ENCODE measurements at places on chromosomes 3 and 15.

DNA sequence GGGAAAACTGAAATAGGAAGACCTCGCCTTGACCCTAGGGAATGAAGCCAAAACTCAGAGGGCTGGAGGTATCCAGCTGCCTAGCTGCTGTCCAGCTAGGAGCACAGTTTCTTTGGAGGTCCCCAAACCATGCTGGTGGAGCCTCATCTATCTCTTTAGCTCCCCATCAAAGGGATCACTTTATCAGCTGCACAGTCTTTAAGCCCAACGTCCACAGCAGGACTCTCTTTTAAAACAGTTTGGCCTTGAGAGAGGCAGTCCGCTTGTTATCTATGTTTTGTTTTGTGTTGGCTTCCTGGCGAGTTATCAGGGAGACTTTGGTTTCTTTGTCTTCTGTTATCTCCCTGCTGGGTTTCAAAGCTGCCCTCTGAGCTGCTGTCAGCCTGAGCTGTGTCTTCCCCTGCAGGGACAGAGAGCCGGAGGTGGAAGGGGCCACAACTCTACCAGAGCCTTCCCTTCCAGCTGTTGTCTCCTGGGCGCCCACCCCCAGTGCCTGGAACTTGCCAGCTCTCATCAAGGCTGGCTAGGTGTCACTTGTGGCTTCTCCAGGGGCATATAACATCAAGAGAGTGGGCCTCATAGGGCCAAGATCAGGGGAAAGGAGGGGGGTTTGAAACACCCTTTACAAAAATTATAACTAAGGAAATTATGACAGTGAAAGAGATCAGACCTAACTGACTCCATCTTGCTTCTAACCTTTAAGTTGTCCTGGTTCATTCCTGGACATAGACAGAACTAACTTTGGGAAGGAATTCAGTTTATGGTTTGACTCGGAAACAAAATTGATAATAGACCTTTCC is 61.4 kb upstream of the C15orf39 start:
- no peak for DNase-seq

GRCh38 chr15:70826634-70827033 is 27.3 kb downstream of the LARP6 start:
- DNase-seq = peak; percentile 60

DNA sequence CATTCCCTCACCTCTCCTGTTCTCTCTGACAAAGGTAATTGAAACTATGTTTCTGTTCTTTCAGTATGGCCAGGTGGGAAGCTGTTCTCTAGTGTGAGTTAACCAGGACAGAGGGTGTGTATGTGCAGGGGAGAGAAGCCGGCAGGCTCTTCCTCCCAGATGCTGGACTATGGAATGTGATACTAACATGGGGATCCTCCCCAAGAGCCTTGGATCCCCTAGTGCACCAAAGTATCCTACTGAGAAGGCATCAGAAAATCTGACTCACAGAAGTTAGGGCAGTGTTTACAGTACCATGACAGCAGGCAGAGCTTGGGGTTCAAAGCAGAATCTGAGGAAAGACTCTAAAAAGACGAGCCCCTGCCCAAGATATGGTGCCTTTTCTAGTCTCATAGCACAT is 123.1 kb downstream of the APBA2 start:
- peak; percentile 14 for DNase-seq

DNA sequence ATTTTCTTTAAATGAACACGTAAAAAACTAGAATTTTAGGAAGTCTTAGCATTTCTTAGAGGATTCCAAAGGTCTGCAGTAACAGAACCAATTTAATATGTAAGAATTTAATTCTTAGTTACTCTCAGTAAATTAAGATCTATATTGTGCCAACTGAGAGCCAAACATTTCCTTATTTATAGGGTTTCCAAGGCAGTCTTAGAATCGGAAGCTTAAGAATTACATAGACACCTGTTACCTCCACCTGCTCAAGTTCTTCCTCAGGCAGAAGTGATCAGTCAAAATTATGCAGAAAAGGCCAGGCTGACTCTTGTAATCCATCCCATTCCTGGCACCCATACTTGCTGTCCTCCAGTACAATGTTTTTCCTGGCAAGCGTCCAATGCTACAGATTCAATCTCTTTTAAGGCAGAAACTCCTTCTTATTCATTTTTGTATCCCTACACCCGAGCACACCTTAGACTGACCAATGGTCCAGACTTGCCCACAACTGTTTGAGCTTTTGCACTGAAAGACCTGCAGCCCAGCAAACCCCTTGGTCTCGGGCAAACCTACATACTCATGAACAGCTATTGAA is 64.3 kb downstream of the NCEH1 start:
- DNase-seq = peak; percentile 76

DNA sequence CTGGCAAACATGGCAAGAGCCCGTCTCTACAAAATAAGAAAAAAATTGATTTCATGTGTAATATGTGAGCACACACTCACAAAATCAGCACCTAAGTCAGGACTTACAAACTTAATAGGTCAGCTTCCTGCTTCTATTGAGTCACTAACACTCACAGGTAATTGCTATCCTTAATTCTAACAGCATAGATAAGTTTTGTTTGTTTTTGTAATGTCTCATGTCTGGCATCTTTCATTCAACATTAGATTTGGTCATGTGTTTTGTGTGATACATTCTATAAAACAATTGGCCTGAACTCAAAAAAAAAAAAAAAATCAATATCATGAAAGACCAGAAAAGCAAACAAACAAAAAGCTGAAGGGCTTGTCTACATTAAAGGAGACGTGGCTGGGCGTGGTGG is 564.7 kb downstream of the AGBL1 start:
- DNase-seq = no peak

- peak; percentile 95 for DNase-seq
Observed at GRCh38 chr15:40379853-40380252, 2.7 kb upstream of the KNSTRN start.

- no peak for DNase-seq
Observed at GRCh38 chr3:133591271-133591742, 17.8 kb downstream of the CDV3 start.

- DNase-seq = no peak
Observed at GRCh38 chr3:45583021-45583851, 11.3 kb upstream of the LIMD1 start.

DNA sequence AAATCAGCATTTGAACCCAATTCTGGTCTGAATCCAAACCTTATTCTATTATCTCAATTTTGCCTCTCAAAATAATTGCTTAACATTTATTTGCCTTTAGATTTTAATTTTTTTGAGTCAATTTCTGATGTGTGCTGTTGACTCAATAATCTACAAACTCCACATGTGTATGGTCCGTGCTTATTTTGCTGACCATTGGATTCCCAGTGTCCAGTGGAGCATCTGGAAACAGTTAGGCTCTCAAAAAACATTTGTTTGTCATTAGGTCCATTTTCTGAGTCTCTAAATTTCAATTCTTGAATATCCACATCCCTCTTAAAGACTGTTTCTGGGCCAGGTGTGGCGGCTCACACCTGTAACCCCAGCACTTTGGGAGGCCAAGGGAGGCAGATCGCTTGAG is 19.2 kb upstream of the MYZAP start:
- DNase-seq = no peak

GRCh38 chr3:58020783-58021071 is 12.5 kb downstream of the FLNB start:
- no peak for DNase-seq

DNA sequence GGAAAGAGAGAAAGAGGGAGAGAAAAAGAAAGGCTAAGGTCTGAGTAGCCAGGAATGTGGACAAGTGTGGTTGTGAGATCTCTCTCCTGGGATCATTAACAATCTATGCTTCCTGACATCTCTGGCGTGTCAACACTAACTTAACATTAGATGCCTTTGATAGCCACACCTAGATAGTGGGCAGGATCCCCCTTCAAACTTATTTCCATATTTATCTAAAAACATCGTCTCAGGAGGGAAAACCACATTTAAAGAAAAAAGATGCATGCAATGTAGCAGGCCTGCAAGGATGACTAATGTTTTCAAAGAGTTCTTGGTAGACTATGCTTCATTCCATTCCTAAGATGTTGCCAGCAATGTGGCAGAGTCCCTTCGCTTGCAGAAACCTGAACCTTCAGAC is 80.9 kb downstream of the MLH1 start:
- DNase-seq = peak; percentile 66

DNA sequence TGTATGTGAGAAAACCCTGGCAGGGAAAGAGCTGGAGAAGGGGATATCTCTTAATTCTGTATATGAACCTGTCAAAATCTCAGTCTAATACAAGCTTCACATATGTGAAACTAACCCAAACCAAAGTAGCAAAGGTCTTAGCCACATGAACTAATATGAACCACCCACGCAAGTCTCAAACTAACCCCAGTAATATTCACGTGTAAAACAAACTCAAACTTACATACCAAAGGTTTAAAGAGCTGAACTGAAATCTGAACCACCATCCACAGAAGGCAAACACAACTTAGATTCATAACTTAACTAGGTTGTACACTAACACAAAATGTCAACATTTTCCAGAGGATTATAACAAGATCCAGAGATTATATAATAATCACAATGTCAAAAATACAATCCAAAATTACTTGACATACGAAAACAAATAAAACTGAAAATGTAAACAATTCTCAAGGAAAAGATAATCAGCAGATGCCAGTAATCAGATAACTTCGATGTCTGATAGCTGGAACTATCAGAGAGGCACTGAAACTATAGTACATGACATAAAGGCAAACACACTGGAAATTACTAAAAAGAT is 64.1 kb downstream of the VPS13C start:
- no peak for DNase-seq

GRCh38 chr3:140186421-140186920 is 251.5 kb downstream of the CLSTN2 start:
- peak; percentile 79 for DNase-seq

DNA sequence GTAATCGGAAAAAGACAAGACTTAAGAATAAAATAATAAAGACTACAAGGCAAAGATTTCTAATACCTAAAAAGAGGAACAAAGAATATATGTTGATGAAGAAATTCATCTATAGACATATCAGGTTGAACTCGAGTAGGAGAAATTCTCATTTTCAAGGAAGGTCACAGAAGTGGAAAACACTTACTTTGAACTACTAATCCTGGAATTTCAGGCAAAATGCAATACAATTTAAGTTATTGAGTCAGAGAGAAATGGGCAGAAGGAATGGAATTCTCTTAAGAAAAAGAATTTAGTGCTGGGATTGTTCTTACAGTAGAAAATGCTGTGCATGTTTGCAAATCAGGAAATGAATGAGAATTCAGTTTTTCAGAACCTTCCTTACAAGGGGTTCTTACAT is 135.9 kb upstream of the TGFBR2 start:
- no peak for DNase-seq

GRCh38 chr3:137039570-137039969 is 81.8 kb downstream of the IL20RB start:
- no peak for DNase-seq

DNA sequence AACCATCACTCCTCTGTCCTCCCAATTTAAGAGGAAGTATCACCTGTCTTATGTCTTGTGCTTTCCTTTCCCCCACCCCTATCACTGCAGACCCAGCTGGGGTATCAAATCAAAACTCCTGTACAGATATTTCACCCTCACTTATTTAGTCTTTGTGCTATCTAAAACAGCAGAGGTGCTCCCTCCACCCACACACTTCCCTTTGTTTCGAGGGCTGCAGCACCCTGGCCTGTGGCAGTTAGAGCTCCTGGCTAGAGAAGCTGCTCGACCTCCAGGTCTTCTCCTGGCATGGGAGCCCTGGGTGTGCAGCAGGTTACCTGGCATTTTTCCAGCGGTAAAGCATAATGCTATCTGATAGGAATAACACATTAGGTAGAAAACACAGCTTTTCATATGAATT is 181.4 kb upstream of the BCL6 start:
- DNase-seq = no peak

- no peak for DNase-seq
Observed at GRCh38 chr3:77467702-77468625, 428.1 kb downstream of the ROBO2 start.

GRCh38 chr3:28348265-28348628 is 274 bp upstream of the ZCWPW2 start:
- DNase-seq = no peak

DNA sequence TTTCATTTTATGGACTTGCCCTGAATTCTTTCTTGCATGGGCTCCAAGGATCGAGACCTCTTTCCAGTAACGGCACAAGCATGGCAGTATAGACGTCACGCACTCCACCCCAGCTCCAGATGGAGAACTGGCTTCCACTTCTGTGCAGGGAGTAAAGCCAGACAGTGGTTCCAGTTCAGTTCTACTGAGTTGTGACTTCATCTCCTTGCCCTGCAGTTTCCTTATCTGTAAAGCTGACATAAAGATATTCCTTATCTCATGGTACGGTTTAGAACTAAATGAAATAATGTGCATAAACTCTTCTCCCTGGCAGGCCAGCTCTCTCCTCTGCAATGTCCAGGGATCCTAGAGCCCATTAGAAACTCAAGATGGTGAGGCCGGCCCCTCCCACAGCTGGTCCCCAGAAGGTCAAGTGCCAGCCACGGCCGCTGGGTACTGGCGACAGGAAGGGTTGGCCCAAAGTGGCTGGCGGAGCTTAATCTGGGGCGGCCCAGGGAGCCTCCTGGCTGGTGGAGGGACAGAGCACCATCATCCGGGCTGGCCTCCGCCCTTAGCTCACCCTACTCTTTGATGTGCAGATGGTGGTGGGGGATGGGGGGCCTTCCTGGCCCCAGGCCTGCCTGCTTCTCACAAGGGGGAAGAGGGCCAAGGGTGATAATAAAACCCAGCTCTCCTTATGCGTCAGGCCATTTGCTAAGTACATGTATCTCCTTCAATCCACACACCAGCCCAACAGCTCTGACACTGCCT is 7.2 kb downstream of the MESP2 start:
- DNase-seq = no peak

- DNase-seq = no peak
Observed at GRCh38 chr15:29849716-29850115, 27.4 kb upstream of the TJP1 start.

- DNase-seq = no peak
Observed at GRCh38 chr3:56816061-56816460, 14.3 kb upstream of the ARHGEF3 start.

DNA sequence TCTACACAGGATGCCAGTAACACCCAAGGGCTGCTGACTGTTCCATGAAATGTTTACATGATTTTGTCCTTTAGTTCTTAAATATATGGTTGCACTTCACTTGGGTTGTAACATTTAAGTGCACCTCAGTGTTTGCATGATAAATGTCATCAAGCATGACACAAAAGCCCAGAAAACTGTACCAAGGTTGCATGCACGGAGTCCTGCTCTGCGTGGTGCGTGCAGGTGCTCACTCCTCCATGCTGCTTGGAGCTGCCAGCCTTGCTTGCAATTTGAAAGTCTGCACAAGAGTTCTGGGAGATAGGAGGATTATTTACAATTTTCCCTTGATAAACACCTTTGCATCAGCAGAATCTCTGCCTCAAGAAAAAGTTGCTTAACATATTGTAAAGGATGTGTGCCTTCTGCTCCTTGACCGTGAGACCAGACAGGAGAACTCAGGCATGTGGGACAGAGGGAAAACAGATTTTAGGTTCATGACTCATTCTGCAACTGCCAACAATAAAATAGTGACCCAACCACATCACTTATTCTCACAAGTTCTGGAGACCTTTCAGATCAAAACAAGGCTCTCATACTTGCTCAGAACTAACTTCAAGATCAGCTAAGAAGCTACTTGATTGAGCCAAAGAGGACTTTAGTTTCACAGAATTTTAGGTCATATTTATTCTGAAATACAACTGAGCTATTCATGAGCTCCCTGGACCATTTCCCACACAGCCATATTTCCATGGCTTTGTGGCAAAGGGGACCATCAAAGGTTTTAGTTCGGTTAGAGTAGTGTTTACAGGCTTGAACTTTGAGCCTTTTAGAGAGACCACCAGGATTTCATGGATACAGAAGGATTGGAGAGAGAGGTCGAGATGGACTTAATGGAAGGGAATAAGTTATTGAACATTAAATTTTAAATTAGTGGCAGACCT is 128.4 kb upstream of the ZBED2 start:
- DNase-seq = peak; percentile 74

GRCh38 chr3:193783166-193783896 is 190.3 kb downstream of the OPA1 start:
- DNase-seq = no peak
